Smooth muscle cell of the brain vasculature (primary cell): ENCODE measurements at places on chromosomes 2 and 18.

GRCh38 chr2:25411281-25411680 is 69.6 kb upstream of the DNMT3A start:
- no peak for DNase-seq

DNA sequence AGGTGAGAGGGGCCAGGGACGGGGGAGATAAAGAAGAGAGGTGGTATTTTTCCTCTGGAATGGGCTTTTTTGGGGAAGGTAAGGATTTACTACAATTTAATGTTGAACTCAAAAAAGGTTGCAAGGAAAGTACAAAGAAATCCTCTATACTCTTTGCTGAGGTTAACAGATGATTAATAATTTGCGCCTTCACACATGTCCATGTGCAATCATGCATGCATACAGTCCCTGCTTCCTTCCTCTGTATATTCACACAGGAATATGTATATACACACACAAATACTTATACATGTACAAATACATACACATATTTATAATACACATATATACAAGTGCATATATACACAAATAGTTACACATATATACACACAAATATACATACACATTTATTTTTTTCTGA is 193.4 kb downstream of the NBAS start:
- DNase-seq = no peak

DNA sequence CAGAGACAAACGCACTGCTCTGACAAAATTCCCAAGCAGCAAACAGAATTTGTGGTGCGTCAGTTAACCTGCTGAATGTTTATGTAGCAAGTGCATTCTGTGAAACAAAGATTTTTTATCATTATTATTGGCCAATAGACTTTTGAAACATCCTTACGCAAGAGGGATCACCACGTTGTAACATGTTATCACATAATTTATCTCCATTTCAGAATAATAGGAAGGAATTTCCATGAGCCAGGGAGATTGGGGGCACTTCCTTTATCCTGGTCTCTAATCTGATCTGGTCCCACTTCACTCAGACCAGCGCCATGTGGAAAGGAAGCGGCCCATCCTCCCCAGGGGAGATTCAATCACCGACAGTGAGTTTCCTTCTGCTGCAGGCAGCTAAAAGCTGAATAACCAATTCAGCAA is 166.1 kb downstream of the PID1 start:
- DNase-seq = no peak

DNA sequence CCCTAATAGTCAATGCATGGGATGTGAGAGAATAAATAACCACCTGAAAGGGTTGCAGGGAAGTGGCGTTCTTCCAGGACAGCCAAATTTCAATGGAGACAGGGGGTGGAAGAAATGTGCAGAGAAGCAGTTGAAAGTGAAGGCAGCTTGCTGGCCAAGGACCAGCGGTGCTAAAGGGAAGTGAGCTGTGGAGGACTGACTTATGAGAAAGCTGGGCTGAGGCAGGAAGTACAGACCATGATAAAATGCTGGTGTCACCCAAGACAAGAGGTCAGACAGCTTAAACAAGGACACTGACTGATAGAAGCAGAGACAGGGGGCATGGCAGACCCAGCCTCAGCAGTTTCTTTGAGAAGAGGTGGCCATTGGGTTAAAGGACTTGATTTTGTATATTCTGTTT is 106.7 kb downstream of the DTNB start:
- DNase-seq = no peak
